Activated CD8-positive, alpha-beta memory T cell treated with anti-CD3 and anti-CD28 coated beads for 48 hours (primary cell): ENCODE measurements at places on chromosomes 4 and X.

- no peak for DNase-seq
Measured at GRCh38 chr4:168095776-168096406, 3.6 kb downstream of the ANXA10 start.

DNA sequence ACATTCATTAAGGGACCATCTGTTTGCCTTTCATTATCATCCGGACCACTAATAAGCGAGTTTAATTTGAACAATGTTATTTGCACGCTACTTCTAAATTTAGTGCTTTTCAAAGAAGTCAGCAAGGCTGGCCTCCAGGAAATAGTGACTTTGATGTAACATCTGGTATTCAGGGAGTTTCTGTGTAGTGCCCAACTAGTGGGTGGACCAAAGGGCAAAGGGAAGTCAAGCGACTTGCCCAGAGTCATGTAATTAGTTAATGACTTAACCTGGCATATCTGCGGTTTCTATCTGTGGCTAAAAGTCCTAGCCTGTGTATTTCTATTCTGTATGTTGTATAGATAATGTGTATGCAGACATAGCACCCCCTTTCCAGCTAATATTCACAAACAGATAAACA, 56.3 kb upstream of the LCORL start:
- DNase-seq, result no peak

GRCh38 chr4:107564326-107564725, 155.7 kb downstream of the PAPSS1 start:
- no peak for DNase-seq

DNA sequence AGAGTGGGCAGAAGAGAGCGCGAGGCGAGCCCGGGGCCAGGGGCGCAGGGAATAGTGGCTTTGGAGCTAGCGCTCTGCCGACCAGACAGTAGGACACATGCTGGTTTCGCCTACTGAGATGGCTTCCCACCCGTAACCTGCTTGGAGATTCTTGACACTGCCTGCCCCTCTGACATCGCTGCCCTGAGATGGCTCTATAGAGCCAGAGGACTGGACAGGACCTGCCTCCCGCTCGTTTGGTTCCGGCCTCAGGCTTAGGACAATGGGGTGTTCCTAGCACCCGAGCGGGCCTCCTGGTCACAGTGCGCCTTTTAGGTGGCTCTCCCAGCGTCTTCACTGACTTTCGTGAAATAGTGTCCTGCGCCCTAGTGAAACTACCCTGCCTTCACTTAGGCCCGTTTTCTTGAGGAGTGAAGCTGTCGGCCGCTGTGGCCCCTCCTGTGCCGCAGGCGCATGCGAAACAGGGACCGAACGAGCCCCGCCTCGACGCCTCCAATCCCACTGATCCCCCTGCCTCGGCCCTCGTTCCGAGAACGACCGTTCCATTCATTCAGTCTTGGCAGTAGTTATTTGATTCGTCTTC, 608 bp downstream of the TAF1 start:
- no peak for DNase-seq
